ENCODE measurements at places on chromosomes 3 and 15. TPM values are rescaled to one million over a fixed set of nuclear protein-coding genes. Genes with fewer than 3 reads are reported as not detected.

The GOLGA6L9 gene
- total RNA-seq: 1.5 TPM

The FES gene
- 33.7 TPM for total RNA-seq

The PML gene
- 61.3 TPM for total RNA-seq

The EHHADH gene
- total RNA-seq: 2.4 TPM

The PTPN9 gene
- total RNA-seq: 23.6 TPM

The CCR9 gene
- not detected for total RNA-seq

The DUOXA2 gene
- not detected for total RNA-seq

The CCDC39 gene
- not detected for total RNA-seq

The ERICH6 gene
- not detected for total RNA-seq

The SCAANT1 gene
- not detected for total RNA-seq

The TEX55 gene
- not detected for total RNA-seq

The GOLGA8O gene
- total RNA-seq: 2.2 TPM

The MAP2K1 gene
- total RNA-seq: 106 TPM

The ALCAM gene
- total RNA-seq: 26.3 TPM

The EFCAB12 gene
- 0.40 TPM for total RNA-seq

The DAZL gene
- total RNA-seq: 0.07 TPM
